ENCODE measurements at places on chromosomes 12 and 14.

GRCh38 chr12:13154027-13154538, 42.4 kb upstream of the EMP1 start:
- no peak for DNase-seq

DNA sequence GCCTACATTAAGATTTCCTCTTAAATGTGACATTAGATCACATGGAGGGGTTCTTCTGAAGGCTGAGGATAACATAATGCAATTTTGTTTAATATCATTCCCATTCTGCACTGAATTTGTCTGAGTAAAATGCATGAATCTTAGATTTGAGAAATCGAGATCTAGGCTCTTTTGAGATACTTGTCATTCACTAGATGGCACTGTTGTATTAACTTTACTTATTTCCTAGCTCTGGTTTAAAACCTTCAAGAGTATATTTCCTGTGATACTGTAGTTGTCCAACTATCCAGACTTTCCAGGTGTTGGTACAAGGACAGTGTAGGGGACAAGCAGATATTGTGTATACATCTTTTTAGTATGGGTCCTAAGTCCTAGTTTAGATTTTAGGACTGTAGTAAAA, 91.7 kb upstream of the SEL1L start:
- no peak for DNase-seq

- DNase-seq: no peak
Measured at GRCh38 chr12:80472911-80473500, 29.0 kb downstream of the PTPRQ start.

GRCh38 chr14:49692193-49692757, 645 bp upstream of the KLHDC1 start:
- no peak for DNase-seq

Data from posterior vena cava (tissue), 2 donors.